ENCODE measurements at places on chromosomes 12 and 14.

DNA sequence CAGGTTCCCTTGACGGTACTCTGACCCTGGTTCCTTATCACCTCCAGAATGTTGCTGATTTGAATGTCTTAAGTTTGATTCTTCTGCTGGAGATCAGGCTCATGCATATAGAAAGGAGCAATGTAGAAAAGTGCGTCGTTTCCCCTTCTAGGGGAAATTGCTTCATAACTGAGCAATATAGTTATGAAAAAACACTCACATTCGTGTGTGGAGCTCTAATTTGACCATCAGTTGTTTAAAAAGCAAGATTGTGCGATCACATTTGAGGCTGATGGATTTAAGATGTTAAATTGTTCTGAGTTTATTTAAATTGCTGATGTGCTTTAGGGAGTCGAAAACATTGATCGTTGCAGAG is 19.2 kb downstream of the PELI2 start:
- DNase-seq, result no peak

GRCh38 chr12:62164036-62164435 is 96.2 kb upstream of the USP15 start:
- DNase-seq, result no peak

- no peak for DNase-seq
Observed at GRCh38 chr12:8648576-8649205, 13.9 kb downstream of the MFAP5 start.

- peak; percentile 21 for DNase-seq
Observed at GRCh38 chr12:81758421-81759189, 545 bp downstream of the PPFIA2 start.

- no peak for DNase-seq
Observed at GRCh38 chr12:119373666-119374065, 39.1 kb downstream of the CCDC60 start.

DNA sequence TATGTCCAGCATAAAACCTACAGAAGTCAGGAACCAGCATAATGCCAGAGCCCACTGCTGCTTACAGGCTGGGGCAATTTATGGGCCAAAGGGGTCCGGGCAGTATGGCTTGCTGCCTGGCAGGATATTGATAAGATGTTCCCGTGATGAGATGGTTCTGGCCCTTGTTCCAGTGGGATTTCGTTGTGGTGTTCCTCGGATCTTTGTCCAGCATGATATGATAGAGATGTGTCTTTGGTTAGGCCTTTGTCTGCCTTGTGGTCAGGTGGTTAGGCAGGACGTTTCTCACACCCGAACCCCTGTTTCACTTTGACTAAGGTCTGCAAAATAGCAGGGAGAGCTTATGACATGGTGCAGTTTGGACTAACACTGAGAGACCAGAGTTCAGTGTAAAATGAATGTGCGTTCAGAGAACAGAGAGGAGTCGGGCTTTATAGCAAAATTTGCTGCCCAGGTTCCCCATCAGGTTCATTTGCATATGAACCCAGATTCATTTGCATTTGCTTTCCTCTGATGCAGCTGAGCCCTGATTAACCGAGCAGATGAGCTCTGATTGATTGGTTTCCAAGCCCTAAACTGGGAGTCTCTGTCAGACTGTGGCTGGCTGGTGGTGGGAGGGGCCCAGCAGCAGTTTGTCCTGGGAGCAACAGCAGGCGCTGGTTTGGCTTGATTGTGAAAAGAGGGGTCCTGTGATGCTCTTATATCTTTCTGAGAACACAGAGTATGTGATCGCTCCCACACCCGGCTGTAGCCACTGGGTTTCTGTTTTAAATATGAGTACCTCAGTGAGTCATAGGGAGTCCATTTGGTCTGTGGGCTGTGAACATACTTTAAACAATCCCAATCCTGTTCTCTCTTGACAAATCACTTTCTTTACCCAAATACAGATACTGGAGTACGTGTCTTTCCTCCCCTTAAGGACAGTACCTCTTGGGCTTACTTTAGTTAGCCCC is 156.3 kb upstream of the PZP start:
- no peak for DNase-seq

- DNase-seq, result no peak
Observed at GRCh38 chr12:130714091-130714590, 2.0 kb downstream of the RIMBP2 start.

GRCh38 chr12:52300796-52301691 is 9.7 kb upstream of the KRT81 start:
- DNase-seq, result no peak

DNA sequence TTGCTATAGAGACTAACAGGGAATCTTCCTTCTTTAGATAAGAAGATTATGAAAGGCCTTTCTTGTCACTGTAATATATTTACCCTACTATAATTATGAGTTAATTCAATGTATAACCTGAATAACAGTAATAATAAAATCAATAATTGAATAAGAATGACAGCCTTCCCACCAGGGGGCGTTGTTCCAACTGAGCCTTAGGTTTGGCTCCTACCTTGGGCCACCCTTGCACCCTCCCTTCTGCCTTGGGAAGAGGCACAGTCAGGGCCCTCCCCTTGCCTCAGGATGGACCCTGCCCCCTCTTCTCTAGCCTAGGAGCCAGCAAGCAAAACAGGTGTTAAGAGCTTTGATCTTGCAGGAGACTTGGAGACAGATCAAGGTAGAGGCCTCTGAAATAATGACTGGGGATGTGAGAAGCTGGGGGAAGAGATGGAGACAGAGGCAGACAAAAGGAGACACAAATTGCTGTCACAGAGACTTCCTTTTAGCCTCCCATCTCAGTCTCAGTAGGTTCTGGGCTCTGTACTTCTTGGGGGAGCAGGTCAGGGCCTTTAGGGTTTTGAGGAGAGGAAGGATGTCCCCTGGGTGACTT is 40.1 kb upstream of the CISTR start:
- no peak for DNase-seq

Data from 8988T (cell line).